ENCODE measurements at places on chromosomes 16 and 17.

- DNase-seq, result no peak
Observed at GRCh38 chr16:5454349-5454748, 356.8 kb upstream of the EEF2KMT start.

DNA sequence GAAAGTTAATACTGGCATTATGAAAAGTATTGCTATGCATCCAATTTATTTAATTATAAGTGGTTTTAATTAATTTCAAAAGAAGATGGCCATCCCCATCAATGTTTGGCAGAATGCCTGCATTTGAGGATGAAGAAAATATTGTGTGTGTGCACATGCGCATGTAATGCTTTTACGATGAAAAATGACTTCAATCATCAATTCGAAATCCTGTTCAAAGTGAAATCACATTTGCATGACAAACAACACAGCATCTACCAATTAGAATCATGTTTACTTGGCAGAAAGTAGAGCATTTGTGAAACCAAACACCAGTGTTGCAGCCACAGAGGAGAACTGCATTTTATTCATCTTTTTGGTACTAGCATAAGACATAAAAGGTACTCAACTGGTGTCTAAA is 191.9 kb upstream of the PIRT start:
- no peak for DNase-seq

GRCh38 chr17:9977180-9977575 is 72.1 kb upstream of the RCVRN start:
- DNase-seq, result no peak

DNA sequence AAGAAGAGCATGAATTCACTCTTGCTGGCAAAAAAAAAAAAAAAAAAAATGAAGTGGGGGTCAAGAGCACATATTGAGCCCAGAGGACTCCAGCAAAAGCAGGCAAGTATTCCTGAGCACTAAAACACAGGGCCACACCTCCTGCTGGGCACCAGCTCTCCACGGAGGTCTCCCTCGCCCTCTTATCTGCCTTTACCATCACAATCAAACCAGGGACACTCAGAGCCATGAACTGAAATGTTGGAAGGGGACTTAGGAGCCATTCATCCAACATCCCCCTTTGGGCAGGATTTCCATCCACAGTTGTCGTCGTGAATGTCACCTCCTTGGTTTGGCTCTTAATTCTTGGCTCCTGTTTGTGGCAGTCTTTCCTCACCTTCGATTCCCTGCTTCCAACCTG is 89.8 kb upstream of the GNAO1 start:
- no peak for DNase-seq

GRCh38 chr17:50871364-50871763 is 5.2 kb upstream of the TOB1 start:
- DNase-seq, result no peak

DNA sequence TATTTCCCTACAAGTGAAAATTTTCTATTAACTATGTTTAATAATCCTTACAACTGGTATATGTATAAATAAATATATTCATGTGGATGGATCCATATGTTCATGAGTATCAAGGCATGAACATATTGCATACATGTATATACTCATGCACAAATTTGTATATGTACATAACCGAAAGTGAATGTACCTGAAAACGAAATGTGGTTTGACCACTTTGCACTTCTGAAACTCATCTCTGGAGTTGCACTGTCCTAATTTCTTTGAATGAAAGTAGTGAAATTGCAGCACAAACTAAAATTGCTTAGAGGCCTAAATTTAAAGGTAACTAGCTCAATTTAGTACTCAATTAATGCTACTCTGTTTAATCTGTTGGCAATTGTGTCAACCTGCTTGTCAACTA is 27.4 kb upstream of the GNAO1 start:
- DNase-seq, result no peak
